RWPE1 (cell line): ENCODE measurements at places on chromosomes 7 and 10.

DNA sequence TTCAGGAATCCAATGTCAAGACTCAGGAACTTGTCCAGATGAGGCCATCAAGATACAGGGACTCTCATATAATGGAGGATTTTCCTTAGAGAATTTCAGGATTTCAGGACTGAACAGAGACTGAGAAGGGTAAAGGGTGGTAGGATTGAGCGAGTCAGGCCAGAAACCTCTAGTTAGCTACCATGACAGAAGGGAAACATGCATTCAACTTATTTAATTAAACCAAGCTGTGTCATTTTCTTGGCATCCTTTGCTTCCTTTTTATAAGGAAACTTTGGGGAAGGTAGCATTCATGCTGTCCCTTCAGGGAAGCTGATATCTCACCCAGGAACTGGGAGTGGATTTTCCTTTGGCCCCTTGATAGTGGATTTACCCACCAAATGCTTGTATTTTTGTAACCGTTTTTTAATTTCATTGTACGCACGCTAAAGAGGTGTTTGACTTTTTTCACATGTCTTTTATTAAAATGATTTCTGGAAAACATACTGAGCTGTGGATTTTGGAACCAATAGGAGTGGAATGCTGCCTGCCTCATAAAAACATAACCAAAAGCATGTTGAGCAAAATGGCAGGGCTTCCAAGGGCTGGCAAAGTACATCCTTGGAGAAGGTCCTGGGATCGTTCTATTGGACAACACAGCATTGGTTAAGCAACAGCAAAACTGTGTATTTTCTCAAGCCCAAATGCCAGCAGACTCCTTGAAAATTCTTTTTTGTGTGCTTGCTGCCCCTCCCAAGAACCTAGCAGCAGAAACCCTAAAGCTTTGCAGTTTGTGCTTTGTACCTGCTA lies 104.5 kb downstream of the CXCL12 start:
- DNase-seq, result no peak

DNA sequence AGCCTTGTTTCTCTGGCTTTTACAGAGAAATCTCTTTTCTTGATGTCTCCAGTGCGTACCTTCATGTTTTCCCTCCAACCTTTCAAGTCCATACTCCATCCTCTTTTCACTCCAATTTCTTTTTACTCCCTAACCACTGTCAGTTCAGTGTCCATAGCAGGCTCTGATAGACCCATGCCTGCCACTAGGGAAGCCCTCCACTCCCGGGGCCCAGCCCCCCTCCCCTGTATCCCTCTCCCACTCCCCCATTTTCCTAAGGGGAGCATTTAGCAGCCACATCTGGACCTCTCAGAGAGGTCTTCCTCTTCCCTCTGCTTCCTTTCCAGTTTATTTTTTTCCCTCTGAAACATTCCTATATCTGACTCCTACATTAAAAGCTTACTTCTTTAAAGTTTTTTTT lies 33.1 kb downstream of the DENND11 start:
- no peak for DNase-seq

GRCh38 chr7:29463504-29464158 lies 100.0 kb upstream of the PRR15 start:
- no peak for DNase-seq

GRCh38 chr10:73926152-73926764 lies 15.3 kb downstream of the PLAU start:
- DNase-seq, result no peak

DNA sequence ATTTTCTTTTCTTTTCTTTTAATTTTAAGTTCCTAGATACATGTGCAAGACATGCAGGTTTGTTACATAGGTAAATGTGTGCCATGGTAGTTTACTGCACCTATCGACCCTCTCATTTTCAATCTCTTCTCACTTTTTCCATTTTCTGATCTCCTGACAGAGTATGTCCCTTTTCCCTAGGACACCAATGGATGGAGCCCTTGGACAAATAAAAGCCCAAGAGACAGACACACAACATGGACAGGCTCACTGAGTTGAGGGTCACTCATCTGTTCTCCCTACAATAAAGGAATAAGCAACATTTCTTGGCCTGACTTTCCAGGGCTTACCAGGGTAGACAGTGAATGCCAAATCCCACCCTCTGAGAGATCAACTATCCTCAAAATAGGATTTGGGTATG lies 15.2 kb upstream of the UBE2D1 start:
- DNase-seq, result no peak

DNA sequence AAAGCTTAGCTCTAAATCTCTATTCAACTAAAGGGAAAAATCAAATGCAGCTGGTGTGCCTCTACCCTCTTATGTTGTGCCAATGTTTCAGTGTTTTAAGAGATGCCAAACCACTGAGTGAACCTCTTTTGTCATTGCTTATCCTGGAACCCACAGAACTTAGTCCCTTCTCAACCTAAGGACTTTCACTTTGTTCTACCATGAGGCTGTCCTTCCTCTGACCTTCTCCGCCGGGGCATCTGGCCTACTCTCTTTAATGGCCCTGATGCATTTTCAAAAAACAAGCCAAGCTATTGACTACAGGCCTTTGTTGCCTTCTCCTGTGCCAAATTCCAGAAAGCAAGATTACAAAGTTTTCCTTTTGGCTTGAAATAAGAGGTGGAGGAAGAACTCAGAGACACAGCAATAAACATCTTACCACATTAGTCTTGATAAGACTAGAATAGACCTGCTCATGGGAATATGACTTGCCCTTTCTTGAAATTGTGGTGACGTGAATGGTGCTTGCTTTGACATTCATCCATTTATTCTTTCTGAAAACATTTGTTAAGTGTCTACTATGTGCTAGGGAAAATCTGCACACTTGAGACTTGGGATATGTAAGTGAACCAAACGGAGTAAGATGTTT lies 253.2 kb upstream of the SMIM30 start:
- no peak for DNase-seq
